ENCODE measurements at places on chromosomes 6 and 20.

- no peak for DNase-seq
Measured at GRCh38 chr20:45049438-45049837, 51.5 kb downstream of the KCNS1 start.

DNA sequence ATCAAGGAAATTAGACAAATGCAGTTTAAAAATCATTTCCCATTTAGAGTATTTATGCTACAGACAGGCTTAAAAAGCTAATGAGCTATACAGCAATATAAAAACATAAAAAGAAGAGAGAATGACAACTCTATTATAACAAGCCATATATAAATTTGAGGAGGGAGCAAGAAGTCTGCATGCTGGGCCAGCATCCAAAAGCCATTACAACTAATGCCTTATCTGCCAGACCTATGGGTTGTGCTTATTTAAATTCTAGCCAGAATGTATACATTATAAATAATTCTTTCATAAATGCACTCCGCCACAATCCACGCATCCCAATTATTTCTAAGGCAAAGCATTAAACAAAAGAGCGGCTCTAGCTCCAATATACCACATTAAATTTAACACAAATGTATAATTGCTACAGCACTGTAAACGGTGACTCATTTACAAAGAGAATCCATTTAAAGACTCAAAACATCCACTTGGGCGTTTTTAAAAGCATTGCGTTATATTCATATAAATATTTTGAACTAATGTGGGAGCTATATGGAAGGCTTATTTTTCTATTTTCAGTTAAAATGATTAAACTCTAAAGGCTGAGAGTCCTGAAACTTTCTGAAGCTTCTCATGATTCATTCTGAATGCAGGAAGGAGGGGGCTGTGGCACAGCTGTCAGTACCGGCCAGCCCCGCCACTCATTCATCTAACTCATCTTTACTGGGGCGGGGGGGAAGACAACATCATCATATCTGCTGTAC, 37.7 kb upstream of the RAB22A start:
- no peak for DNase-seq

DNA sequence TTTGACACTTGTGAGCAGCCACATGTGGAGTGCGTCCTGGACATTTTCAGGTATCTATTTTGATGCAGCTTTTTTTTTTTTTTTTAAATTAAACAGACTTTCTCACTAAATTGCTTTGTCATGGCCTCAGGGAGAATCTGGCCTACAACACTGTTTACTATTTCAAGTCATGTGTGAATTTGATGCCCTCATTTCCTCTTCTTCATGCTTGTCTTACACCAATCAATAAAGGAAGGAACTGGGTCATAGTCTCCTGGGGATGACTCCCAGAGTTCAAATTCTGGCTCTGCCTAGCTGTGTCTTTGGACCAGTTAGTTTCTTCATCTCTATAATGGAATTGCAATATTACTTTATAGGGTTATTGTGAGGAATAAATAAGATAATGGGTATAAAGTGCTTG, 554.1 kb downstream of the PRKN start:
- DNase-seq, result no peak

DNA sequence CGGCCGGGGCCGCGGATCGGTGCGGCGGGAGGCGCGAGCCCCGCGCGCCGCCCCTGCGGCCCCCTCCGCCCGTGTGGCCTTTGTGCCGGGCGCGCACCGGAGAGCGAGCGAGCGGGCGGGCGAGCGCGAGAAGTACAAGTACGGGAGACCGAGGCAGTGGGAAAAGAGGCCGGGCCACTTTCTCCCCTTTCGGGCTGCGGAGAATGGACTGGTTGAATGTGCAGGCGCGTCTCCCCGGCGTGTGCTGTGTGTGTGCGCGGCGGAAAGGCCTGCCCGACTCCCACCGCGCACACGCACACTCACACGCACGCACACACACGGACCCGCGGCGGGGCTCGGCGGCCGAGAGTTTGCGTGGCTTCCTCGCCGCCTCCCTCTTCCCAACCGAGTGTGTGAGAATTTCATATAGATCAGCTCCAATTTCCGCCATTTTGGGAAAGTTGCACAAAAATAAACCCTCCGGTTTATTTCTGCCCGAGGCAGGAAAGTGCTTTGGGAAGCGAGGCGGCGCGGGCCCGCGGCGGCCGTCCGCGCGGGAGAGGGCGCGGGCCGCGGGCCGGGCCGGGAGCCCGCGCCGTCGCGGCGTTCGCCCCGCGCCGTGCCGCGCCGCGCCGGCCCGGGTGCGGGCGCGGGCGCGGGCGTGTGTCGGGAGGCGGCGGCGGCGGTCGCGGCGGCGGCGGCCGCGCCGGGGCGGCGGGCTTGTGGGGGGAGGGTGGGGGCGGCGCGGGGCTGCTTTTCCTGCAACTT, 1.1 kb downstream of the L3MBTL3 start:
- no peak for DNase-seq

GRCh38 chr6:150702675-150703074, 103.0 kb downstream of the PLEKHG1 start:
- DNase-seq, result no peak

GRCh38 chr20:61464307-61465303, 212.5 kb downstream of the CDH4 start:
- DNase-seq, result no peak

DNA sequence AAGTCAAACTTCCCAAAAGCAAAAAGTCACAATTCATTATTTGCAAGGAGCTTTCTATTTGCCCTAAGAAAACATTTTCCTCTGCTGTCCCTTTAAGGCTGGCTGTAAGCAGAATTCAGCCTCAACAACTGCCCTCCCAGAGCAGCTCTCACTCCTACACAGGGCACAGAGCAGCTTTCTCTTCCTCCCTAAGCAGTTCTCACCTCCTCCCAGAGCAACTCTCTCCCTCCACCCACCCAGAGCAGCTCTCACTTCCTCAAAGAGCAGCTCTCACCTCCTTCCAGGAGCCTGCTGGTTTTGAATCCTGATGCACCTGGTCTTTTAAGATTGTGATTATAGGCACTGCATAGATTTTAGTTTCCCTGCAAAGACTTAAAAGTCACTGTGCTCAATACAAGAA, 120.6 kb upstream of the TMEM181 start:
- DNase-seq, result no peak

DNA sequence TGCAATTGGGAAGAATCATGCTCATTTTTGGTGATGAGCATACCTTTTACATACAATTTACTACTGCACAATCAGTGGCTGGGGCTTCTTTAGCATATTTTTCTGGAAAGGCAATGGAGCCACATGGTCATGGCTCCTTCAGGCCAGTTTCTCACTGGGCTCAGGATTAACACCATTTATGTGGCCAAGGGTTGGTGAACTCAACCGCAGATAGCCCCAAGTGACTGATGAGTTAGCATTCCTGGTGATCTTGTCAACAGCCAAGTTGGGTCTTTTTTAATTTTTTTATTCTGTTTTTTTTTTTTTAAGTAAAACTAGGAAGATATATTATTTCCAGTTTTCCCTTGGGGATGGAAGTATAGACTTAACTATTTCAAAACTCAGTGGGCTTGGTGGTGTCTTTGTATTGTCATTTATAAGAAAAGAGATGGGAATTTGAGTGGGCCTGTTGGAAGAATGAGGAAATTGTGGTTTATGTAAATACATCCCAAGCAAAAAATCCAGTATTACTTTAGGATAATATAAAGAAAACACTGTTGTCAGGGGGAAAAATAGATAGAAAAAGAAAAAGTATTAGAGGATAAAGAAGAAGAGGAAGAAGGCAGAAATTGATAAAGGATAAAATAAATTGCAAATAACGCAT, 397.4 kb downstream of the MAFB start:
- DNase-seq, result no peak

GRCh38 chr20:15716256-15716655, 857.0 kb downstream of the KIF16B start:
- DNase-seq, result no peak

DNA sequence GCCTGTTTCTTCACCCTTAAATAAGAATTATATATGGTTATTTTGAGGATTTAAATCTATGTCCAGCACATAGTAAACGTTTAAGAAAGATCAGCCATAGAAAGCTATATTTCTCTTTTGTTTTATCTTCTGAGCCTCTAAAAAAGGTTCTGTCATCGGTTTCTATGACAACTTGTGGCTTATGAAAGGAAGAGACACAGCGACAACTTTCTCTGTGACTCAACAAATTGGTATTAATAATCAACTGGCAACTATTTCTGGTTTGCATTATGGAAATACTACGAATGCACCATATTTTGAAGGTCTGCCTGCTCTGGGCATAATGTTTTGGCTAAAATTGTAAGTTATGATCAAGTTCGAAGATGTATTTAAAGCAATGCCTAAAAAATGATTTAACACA, 751.0 kb downstream of the CD109 start:
- DNase-seq, result no peak

GRCh38 chr6:37985355-37985754, 165.8 kb downstream of the ZFAND3 start:
- DNase-seq, result peak; percentile 19

- no peak for DNase-seq
Measured at GRCh38 chr6:89777455-89777854, 42.1 kb downstream of the MDN1 start.

- no peak for DNase-seq
Measured at GRCh38 chr6:156396068-156396771, 381.0 kb upstream of the ARID1B start.

DNA sequence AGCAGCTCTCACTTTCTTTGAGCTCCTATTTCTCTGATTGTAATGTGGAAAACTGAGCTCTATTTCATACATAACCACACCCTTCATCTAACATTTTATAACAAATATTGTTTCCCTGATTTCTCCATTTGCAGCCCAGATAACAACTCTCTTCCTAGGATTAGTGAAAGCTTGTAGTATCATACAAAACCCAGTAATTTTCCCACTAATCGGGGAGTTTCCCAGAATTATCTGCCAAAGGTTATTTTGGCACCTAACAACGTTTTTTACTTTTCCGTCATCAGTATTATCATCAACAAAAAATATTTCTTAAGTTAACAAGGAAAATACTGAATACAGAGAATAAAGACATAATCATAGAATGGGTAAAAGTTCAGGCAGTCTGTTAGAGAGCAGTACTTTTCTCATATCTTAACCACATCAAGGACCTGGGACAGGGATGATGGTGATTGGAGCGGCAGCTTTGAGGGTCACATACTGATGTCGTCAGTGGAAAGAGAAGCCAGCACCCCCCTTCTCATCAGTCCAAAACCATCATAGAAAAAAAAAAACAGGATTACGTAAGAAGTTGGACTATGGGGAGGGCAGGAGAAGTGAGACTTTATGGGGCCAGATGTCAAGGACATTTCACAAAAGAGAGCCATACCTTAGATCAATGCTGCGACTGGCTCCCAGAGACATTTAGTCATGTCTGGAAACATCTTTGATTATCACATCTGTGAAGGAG, 166.1 kb upstream of the TNFAIP3 start:
- no peak for DNase-seq

- DNase-seq, result no peak
Measured at GRCh38 chr6:155112757-155113156, 117.6 kb downstream of the TIAM2 start.

Data from activated gamma-delta T cell treated with anti-CD3 and anti-CD28 coated beads, Interleukin-2, amount 50 U/mL, for 16 hours (primary cell).